ENCODE measurements at places on chromosomes 1 and 21. TPM values are rescaled to one million over a fixed set of nuclear protein-coding genes. Genes with fewer than 3 reads are reported as not detected.
A peak's percentile ranks its signal among the peaks of the same experiment; 100 is the strongest.

DNA sequence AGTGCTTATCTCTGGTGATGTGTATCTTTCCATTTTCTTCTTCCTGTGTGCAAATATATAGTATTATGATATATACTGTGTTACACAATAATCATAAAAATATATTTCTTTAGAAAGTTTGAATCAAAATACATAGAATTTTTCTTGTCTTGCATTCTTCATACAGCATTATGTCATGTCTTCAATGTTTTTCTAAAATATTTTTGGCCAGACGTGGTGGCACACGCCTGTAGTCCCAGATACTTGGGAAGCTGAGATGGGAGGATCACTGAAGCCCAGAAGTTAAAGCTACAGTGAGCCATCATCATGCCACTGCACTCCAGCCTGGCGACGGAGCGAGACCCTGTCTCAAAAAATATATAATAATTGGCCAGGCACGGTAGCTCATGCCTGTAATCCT lies 41.6 kb downstream of the IL6R start:
- DNase-seq, result no peak

- DNase-seq, result no peak
Measured at GRCh38 chr1:19776287-19776686, 23.4 kb downstream of the TMCO4 start.

DNA sequence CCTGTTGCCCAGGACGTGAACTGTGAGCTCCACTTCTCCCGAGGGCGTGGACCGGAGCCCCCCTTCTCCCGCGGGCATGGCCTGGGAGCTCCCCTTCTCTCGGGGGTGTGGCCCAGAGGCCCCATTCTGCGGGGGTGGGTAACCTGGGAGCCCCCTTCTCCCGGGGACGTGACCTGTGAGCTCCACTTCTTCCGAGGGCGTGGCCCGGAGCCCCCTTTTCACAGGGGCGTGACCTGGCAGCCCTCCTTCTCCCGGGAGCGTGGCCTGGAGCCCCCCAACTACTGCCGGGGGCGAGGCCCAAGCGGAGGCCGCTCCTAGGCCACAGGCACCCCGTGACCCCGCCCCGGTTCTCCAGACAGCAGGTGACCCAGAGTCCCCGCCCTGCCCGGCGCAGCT lies 320 bp downstream of the C1orf174 start:
- no peak for DNase-seq

- DNase-seq, result no peak
Measured at GRCh38 chr1:218829097-218829496, 344.6 kb upstream of the LYPLAL1 start.

GRCh38 chr1:46485564-46486431 lies 3.8 kb upstream of the DMBX1 start:
- no peak for DNase-seq

DNA sequence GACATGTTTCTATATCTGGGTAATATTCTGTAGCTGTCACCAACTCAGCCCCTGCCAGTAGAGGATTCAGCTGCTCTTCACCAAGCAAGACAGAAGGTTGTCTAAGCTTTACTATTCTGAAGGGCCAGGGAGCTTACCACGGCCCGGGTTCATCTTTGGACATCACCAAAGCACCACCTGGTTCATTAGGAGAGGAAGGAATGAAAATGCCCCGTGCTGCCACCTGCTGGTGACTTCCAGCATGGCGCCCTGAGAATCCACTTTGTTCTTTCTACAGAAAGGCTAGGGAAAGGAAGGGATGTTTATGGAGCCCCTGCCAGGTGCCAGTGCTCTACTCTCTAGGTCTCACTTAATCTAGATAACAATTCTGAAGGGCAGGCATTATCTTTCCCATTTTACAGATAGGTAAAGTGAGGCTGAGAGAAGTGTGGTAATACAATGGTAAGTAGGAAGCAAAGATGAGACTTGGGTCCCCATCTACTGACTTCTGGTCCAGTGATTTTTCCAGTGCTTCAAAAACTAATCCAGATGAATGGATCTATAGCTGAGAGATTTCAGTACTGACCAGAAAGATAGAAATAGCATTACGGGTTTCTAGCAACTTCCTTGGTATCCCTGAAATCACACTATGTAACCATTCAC lies 79.5 kb downstream of the BEND5 start:
- peak; percentile 65 for DNase-seq

GRCh38 chr21:26120828-26121227 lies 49.7 kb downstream of the APP start:
- DNase-seq, result no peak

- DNase-seq, result no peak
Measured at GRCh38 chr1:221725735-221726672, 15.9 kb downstream of the DUSP10 start.

DNA sequence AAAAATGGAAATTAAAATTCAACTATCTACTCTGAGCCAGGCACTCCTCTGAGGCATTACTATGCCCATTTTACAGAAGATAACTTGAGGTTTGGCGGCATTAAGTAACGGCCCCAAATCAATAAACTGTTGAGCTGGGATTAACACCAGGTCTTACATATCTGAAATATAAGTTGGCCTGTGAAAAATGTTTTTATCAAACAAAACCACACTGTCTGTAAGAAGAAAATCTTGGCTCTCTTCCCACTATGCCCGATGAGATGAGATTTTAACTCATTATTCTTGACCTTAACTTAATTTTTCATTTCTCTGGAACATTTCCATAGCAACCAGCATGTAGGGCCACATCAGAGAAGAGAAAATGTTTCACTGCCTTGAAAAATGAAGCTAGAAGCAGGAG lies 21.8 kb downstream of the RC3H1 start:
- no peak for DNase-seq

DNA sequence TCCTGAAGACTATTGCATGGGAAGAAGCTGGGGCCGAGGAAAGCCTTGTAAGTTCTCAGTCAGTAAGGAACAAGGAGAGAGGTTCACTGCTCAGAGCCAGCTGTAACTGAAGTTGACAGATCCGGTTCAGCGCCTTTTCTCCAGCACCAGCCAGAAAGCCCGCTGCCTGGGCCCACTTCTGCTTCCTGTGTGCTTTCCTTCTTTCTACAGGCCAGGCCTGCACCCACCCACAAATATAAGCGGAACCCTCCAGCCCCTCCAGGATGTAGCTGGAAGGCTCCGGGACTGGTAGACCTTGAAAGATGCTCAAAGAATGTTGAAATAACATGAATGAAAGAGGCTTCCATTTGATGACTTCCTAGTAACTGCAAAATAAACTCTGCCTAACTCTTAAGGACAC lies 38.8 kb downstream of the PARP1 start:
- DNase-seq, result no peak

DNA sequence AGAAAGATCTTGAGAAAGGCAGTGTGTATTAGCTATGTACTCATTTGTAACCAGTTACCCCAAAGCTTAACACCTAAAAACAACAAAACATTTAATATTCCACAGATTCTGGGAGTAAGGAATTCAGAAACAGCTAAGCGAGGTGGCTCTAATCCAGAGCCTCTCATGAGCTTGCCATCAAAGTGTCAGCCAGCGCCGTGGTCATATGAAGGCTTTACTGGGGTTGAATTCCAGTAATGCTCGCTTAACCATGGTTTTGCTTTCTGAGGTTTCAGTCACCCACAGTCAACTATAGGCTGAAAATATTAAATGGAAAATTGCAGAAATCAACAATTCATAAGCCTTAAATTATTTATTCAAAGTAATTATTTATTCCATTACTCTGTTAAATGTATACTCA lies 101.8 kb downstream of the CLIC6 start:
- no peak for DNase-seq

- DNase-seq, result peak; percentile 85
Measured at GRCh38 chr1:179025975-179026812, 500 bp downstream of the FAM20B start.

- no peak for DNase-seq
Measured at GRCh38 chr1:18175530-18176377, 68.2 kb downstream of the IGSF21 start.

- DNase-seq, result no peak
Measured at GRCh38 chr21:45576838-45577737, 34.8 kb upstream of the SLC19A1 start.

GRCh38 chr1:229013981-229014380 lies 256.9 kb upstream of the RAB4A start:
- DNase-seq, result no peak

DNA sequence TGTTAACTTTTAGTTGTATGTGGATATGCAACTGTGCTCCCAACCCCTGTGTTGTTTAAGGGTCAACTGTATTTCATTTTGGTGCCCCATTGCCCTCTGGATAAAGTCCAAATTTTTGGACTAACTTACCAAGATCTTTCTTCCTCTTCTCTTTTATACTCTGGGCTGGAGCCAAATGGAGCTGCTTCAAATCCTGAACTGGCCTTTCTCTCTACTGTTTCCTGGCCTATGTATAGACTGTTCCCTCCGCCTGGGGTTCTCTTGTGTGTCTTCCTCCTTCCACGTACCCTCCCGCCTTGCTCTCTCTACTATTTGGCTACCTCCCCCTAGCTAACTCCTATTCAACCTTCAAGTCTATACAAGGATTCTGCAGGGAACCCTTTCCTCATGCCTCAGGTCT lies 8.4 kb upstream of the CDC14A start:
- DNase-seq, result no peak

DNA sequence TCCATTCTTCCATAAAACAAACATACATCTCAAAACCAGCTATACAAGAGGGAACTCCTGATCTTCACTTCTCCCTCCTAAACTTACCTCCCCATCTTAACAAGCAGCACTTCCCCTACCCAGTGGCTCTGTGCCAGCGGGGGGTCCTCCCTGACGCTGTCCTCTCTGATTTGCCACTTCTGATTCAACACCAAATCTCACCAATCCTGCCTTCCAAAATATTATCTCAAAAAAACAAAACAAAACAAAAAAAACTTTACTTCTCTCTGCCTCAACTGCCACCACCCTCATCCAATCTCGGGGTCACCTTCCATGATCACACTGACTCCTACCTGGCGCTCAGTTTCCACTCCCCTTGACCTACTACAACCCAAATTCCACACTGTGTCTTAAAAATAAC lies 72.8 kb downstream of the SLC45A1 start:
- DNase-seq, result no peak

GRCh38 chr1:12386130-12386529 lies 156.3 kb downstream of the VPS13D start:
- DNase-seq, result no peak

GRCh38 chr1:154705544-154705943 lies 97.6 kb upstream of the ADAR start:
- DNase-seq, result no peak

DNA sequence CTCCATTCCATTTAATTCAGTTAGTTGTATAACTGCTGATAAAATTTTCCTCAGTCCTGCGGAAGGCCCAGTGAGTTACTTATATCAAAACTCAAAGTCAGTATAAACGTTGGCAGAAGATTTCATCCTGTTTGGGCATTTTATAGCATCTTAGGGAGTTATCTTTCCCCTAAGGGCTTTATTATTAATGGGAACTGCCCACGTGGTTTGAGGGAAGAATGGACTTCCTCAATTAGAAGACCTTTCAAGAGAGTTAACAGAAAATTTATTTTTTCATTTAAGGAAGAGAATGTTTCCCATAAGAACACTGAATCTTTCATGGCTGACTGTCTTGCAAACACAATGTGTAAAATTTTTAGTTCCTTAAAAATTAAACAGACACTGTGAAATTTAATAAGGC lies 400.1 kb downstream of the NEGR1 start:
- no peak for DNase-seq

- no peak for DNase-seq
Measured at GRCh38 chr1:193079187-193079586, 19.8 kb downstream of the RO60 start.

DNA sequence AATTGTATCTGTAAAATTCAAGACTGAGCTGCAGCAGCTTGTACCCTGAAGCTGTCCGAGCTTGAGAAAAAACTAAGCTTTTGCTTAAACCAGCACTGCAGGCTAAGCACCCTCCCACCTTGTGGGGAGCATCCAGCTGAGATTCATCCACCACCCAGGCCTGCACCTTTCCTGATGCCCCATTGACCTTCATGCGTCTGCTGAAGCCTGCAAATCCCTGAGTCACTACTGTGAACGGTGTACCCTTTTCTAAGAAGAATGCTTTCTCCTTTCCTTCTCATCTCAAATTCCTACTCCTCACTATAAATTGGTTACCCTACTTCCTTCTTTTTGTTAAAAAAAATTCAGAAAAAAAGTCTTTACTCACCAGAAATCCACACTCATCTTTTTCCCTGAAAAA lies 90.9 kb upstream of the RGS18 start:
- no peak for DNase-seq

DNA sequence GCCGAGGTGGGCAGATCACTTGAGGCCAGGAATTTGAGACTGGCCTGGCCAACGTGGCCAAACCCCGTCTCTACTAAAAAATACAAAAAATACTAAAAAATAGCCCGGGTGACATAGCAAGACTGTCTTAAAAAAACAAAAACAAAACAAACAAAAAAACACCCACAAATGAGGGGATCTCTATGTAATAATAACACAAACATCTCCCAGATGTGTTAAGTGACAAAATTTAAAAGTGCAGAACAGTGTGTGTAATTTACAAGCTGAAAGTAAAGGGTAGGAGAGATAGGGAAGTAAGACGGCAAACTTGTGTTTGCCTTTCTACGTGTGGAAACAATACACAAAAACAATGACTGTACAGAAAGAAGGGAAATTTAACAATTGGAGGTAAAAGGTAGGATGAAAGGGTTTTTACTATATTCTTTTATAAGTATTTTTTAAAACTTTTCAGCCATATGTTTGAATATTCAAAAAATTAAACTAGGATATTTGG lies 36.3 kb downstream of the ARID4B start:
- DNase-seq, result no peak

DNA sequence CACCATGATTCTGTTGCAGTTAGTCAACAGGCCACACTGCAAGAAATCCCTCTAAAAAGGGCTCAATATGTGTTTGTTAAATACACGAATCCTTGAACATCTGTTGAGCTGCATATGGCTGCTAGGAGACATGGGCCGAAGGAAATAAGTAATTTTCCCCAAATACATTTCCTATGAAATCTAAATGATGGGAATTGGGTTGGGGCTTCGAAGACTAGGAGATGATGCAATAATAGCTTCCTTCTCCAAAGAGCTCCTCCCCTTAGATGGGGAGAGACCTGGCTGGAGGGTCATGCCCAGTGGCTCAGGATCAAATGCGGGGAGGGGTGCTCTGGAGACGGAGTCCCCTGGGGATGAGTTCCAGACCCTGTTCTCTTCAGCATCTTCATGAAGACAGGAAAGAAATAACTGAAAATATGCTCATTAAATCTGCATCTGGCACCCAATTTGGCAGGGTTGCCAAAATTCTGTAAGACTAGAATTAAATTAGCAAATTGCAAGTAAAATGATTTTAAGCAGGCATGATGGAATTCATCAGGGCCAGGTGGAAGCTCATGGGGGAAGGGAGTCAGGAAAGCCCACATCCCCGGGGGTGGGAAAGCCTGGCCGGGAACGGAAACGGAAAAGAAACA lies 165.0 kb upstream of the EDN2 start:
- DNase-seq, result no peak

- DNase-seq, result peak; percentile 6
Measured at GRCh38 chr1:41720861-41721410, 197.8 kb downstream of the HIVEP3 start.

- no peak for DNase-seq
Measured at GRCh38 chr1:108152782-108153222, 47.3 kb downstream of the SLC25A24 start.

Gene THEM5
- polyA plus RNA-seq, result not detected

Gene TGFBR3
- 20.0 TPM for polyA plus RNA-seq

Gene CD84
- polyA plus RNA-seq, result 0.27 TPM

Gene DNAI4
- polyA plus RNA-seq, result 0.54 TPM

Gene TAS1R1
- polyA plus RNA-seq, result 0.07 TPM

Gene BRDT
- polyA plus RNA-seq, result not detected

Gene SMCP
- polyA plus RNA-seq, result not detected

Gene CYP4A11
- polyA plus RNA-seq, result not detected

Gene AMY2A
- not detected for polyA plus RNA-seq

Gene RAVER2
- 45.4 TPM for polyA plus RNA-seq

Gene HSPB7
- polyA plus RNA-seq, result 7.8 TPM

Gene TNNT2
- 4.0 TPM for polyA plus RNA-seq

Gene ABCA4
- 2.4 TPM for polyA plus RNA-seq

Gene PODN
- polyA plus RNA-seq, result 0.45 TPM

Gene SMYD3
- 10.1 TPM for polyA plus RNA-seq
